Activated T-cell treated with anti-CD3 and anti-CD28 coated beads, Interleukin-2, amount 50 U/mL, for 4 hours (primary cell): ENCODE measurements at places on chromosomes 2 and 18.

GRCh38 chr2:3001615-3002560 lies 375.7 kb downstream of the EIPR1 start:
- DNase-seq, result no peak

- DNase-seq, result no peak
These were observed 153.5 kb downstream of the SLC39A10 start for GRCh38 chr2:195810340-195811098.

DNA sequence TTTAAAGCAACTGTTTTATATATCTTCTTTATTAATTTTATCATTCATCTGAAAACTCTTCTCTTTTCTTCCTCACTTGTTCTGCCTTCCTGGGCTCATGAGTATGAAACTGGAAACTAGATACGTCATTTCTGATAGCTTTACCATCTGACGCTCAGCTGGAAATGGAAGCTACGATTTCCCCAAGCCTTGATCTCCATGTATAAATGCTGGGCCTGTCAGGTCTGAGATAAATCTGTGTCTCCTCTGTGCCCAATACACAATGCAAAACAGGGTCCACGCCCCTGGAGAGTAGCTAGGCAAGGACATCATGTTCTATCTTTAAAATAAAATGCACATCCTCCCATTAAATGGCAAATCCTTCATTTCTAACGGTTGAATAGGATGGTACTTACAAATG lies 238.4 kb downstream of the AFF3 start:
- DNase-seq, result no peak

DNA sequence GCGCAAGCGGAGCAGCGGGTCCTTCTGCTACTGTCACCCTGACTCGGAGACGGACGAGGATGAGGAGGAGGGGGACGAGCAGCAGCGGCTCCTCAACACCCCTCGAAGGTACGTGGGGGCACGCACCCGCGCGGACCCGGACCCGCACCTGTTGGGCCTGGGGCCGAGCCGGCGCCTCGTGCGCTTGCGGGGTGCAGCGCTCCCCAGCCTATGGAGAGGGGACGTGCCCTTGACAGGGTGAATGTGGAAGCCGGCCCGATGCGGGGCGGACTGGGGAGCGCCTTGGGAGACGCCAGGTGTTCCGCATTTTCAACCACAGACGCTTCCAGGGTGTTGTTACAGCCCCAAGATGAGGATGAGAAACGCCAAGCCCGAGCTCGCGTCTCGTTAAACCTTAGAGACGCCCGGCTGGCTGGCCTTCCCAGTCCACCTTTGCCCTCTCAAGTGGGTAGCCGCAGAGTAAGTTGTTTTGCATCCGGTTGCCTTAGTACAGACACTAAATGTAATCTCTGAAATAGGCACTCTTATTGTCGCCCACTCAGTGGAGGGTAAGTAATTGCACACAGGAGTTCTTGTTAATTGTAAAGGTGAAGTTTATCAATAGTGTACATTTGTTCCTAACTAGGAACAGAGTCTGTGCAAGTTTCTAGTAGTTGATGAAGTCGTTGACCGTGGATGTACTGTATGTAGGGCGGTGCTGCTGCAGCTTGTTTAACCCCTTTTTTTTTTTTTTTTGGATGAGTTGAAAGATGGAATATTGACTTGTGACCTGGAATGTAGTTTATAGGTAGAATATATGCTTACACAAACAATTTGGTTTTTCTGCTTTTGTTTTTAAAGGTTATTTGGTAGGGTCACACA lies 815 bp downstream of the GMCL1 start:
- peak; percentile 8 for DNase-seq

- no peak for DNase-seq
These were observed 45.2 kb upstream of the MAPRE3 start for GRCh38 chr2:26925100-26925791.

- no peak for DNase-seq
These were observed 207.5 kb downstream of the NR4A2 start for GRCh38 chr2:156125018-156125417.

GRCh38 chr2:121118951-121119350 lies 166.1 kb downstream of the TFCP2L1 start:
- no peak for DNase-seq

GRCh38 chr2:11980809-11981208 lies 234.4 kb downstream of the LPIN1 start:
- no peak for DNase-seq

DNA sequence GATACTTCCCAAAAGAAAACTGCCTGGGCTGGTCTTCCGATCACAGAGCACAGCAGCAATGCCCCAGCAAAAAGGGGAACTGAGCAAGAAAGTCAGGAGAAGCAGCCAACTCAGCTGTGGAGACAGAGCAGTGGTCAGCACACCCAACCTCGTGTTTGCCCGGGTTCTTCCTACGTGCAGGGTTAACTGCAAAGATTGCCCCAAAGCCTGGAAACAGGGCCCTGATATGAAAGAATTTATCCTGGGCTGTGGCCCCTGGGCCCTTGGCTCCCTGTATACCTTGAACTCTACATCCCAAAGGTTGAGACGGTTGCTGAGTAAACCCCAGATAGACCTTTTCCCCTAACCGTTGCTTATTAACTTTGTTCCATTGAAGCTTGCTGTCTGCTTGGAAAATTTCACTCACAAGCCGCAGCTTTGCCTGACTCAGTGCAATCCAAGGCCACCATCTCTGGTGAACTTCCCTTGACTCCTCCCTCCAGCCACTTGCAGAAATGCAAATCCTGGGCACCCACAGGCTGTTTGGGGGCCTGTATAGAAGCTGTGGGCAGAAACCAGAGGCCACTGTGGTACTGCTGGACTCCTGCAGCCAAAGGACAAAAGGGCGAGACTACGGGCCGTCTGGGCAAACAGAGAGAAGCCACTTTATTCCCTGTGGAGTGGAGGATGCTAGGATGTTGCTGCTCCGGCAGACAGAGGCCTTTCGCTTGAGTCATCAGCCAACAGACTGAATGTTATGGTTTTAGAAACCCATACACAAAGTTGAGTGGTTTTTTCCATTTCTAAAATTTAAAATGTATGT lies 18.2 kb downstream of the NRP2 start:
- no peak for DNase-seq

- no peak for DNase-seq
These were observed 239.5 kb downstream of the WDR7 start for GRCh38 chr18:56890632-56891031.

DNA sequence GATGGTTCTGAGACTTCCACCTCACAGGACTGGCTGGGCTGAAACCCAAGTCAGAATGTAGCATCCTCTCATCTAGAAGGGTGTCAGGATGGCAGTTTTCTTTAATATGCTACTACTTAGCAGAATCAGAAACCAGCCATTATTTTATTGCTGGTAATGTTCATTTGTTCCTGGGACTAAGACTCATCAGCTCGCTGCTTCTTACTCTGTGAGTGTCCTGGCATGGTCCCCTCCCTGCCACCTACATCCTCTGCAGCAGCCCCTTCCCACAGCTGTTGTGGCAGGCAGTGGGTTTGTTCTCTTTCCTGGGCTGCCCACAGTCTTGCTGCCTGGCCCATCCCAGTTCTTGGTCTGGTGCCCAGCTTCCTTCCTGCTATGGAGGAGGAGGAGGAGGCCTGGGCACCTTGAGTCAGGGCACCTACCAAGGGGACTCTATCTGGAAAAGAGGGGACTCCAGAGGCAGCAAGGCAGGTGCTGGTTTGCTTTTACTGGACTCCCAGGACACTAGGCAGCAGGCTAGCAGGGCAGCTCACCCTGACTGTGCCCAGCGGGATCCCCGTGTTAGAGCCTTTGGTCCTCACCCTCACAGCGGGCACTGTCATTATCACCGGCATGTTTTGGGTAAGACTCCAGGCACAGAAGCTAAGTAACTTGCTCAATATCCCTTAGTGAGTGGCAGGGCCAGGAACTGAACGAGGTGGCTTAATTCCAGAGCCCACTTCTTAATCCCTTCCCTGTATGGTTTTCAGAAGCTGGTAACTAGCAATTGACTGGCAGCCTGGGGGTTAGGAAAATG lies 62.1 kb downstream of the LRRFIP1 start:
- DNase-seq, result no peak

DNA sequence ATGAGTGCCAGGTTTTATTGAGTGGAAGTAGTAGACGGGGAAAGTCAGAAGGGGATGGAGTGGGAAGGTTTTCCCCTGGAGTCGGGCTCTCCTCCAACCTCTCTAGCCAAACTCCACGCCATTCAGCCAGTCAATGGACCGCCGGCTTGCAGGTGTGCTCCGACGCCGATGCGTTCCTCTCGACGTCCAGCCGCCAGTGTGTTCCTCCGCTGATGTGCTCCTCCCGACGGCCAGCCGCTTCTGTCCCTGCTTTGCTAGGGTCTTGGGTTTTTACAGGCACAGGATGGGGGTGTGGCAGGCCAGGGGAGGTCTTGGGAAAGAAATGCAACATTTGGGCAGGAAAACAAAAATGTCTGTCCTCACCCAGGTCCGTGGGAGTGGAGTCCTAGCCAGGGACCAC lies 94.3 kb upstream of the TEX51 start:
- no peak for DNase-seq

GRCh38 chr18:8994603-8995002 lies 107.9 kb upstream of the NDUFV2 start:
- DNase-seq, result no peak

DNA sequence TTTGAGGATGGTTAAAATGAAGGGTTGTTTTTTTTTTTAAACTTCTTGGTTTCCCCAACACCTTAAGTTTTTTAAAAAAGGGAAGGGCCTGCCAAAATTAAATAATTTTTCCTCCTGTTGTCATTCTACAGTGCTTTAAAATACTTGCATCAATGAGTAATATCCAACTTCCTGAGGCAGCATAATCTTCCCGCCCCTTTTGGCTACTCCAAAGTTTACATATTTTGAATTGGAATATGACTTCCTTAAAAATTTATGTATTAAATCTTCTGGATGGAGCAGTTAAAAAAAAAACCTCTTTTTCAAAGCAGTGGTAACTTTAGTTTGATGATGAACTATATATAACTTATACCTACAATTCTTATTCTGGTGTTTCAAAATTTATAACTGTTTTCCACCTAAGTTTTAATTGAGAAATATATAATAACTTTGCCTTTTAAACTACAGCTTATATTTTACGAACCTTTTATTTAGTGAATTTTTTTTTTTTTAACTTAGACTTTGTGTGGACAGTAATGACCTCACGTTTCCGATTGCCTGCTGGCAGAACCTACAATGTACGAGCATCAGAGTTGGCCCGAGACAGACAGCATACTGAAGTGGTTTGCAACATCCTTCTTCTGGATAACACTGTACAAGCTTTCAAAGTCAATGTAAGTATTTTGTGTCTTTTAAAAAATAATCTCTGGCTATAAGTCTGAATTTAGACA lies 49.8 kb downstream of the PTPN4 start:
- no peak for DNase-seq

- no peak for DNase-seq
These were observed 23.4 kb downstream of the DAPL1 start for GRCh38 chr2:158818511-158818910.

- no peak for DNase-seq
These were observed 476.3 kb downstream of the TRIB2 start for GRCh38 chr2:13193075-13193474.
